Activated CD8-positive, alpha-beta memory T cell treated with anti-CD3 and anti-CD28 coated beads for 1 hour (primary cell): ENCODE measurements at places on chromosomes 16 and 17.

- no peak for DNase-seq
Observed at GRCh38 chr17:77708049-77708448, 250.5 kb upstream of the TNRC6C start.

DNA sequence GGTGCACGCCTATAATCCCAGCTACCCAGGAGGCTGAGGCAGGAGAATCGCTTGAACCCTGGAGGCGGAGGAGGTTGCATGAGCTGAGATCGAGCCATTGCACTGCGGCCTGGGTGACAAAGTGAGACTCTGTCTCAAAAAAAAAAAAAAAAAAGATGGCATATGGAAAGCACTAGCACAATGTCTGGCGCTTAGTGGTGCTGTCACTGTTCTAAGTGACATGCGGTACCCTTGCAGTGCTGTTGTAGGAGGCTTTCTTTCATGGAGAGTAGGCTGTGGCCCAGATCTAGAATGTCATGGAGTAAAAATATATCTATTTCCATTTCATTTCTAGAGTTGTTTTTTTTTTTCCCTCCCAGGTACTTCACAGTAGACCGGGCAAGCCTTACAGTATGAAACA, 14.6 kb upstream of the METTL9 start:
- no peak for DNase-seq

- no peak for DNase-seq
Observed at GRCh38 chr16:49158029-49158642, 123.5 kb downstream of the CBLN1 start.

DNA sequence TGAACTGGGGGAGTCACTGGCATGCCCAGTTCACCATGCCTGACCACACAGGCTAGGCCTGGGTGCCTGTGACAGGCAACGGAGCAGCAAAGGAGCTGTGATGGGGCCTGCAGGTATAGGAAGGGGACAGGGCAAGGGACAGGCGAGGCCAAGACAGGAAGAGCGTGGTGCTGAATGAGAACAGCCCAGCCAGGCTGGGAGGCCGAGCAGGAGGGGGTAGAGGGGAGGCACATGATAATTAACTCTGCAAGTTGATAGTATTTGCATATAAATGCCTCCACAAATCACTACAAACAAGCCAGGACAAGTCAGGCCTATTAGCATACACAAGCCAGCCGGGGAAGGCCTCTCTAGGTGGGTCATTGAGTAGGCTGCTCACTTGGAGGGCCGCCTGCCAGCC, 7.8 kb downstream of the ZFHX3 start:
- DNase-seq: no peak

- DNase-seq: no peak
Observed at GRCh38 chr17:69059458-69060175, 1.1 kb downstream of the ABCA9 start.

- DNase-seq: no peak
Observed at GRCh38 chr16:1430759-1431496, at the start of gene PERCC1. Gene PERCC1 (plus strand): TSS chr16:1431078. CDS start chr16:1432594, 1,516 bp downstream.

- no peak for DNase-seq
Observed at GRCh38 chr16:24178496-24178895, 77.6 kb upstream of the CACNG3 start.

DNA sequence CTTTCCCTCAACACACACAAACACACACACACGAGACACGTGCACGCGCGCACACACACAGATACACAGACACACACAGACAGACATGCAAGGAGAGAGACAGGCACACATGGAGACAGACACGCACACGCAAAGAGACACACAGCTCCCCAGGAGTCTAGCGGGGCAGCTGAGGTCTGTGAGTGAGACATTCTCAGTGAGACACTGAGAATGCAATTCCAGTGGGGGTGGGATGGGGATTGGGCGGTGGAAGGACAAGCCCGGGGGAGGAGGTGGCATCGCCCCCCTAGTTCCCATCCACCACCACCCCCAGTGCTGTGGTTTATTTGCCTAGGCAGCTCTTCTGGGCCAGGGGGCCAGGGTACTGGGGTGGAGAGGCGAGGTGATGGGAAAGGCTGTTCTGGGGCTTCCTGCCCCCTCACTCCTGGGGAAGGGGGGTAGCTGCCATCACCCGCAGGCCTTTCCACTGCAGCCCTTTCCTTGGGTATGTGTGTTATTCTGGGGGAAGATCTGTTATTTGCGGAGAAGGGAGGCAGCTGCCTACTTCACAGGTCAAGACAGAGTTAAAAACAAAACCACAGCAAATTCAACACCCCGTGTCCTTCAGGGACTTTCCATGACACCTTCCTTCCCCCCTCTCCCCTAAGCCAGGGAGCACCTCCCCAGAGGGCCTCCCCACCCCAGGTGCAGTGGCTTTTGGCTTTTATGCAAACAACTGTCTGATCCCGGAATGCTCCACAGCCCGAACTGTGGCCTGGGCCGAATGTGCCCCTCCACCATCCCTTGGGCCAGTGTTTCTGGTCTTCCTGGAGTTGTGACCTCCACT, 18.0 kb downstream of the GRB7 start:
- DNase-seq: peak; percentile 45

DNA sequence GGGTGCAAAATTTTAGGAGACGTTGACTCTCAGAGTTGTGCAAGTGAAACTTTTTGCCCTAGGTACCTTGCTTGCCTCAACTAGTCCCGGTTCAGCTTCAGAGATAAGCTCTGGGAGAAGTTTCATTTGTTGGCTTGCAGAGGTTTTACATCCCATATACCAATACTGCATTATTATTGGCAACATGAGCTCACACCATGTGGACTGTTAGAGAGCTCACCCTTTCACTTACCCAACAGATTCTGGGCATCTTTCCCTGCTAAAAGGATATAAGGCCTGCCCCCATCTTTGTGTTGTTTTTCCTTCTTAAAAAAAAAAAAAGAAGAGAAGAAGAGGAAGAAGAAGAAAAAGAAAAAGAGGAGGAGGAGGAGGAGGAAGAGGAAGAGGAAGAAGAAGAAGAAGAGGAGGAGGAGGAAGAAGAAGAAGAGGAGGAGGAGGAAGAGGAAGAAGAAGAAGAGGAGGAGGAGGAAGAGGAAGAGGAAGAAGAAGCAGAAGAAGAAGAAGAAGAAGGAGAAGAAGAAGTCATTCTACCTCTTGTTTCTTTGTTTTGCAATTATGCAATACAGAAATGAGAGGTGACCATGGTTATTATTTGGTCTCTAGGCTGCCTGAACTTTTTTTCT, 292.6 kb upstream of the IRX3 start:
- DNase-seq: no peak

DNA sequence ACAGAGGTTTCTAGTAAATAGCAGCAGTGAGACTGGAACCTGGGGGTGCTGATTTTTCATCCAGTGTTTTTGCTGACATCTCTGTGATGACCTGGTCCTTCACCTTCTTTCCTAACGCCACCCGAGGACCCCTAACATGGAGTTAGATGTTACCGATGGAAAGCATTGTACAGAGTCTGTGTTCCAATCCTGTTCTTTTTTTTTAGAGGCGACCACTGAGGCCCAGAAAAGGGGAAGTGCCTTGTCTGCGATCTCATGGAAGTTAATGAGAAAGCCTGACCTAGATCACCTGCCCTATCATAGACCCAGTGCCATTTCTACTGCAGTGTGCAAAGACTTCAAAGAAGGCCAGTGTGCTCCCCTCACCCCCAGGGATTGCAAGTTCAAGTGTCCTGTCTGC, 362.5 kb downstream of the CA10 start:
- no peak for DNase-seq

DNA sequence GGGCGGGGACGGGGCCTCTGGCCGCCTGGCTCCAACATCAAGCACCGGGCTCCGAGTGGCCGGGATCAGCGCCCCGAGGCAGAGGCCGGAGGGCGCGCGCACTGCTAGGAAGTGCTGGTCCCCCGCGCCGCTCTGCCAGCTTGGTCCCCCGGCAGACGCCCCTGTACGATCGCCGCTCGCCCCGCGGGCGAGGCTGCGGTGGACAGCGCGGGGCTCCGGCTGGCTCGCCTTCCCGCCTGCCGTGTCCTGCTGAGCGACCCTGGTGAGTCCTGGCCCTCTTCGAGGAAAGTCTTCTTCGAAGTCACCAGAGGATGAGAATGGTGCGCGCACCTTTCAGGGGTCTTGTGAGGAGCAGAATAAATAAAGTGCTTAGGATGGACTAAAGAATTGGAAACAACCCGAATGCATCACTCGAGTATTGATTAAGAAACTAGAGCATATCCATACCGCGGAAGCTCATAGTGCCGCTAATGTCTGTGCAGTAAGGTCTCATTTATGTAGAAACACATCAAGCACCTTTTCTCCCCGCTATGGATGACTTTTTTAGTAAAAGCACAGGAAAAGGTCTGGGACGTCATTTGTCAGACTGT, 392 bp downstream of the ZNF213 start:
- no peak for DNase-seq

GRCh38 chr17:8225813-8226535, 15.6 kb upstream of the AURKB start:
- DNase-seq: no peak

DNA sequence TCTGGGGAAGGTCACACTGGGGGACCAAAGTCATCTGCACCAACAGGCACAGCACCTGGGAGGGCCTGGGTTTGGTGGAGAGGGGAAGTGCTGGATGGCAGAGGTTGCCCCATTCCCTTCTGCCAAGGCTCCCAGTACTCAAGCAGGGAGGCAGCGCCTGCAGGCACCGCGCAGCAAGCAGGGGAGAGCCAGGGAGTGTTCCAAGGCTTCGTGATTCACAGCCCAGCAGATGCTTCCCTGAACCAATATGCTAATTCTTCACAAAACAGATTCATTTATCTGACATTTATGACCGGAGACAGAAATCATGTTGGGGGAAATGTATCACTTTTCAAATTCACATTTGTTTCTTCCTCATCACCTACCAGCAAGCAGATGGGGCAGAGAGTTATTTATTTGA, 13.4 kb upstream of the CDH5 start:
- DNase-seq: no peak

DNA sequence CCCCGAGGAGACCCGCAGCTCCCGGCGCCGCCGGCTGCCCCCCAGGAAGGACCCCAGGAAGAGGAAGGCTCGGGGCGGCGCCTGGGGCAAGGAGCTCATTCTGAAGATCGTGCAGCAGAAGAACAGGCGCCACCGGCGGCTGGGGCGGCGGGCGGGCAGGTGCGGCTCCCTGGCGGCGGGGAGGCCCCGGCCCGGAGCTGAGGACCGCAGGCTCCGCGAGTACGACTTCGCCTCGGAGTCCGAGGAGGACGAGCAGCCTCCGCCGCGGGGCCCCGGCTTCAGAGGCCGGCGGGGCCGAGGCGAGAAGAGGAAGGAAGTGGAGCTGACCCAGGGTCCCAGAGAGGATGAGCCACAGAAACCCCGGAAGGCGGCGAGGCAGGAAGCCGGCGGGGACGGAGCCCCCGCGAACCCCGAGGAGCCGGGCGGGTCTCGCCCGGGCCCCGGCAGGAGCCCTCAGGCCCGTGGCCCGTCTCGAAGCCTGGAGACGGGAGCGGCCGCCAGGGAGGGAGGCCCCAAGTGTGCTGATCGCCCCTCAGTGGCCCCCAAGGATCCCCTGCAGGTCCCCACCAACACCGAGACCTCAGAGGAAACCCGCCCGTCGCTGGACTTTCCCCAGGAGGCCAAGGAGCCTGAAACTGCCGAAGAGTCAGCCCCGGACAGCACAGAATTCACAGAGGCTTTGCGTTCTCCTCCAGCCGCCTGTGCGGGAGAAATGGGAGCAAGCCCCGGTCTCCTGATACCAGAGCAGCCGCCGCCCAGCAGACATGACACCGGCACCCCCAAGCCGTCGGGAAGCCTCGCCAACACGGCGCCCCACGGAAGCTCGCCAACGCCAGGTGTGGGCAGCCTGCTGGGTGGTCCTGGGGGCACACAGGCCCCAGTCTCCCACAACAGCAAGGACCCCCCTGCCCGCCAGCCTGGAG, 22.3 kb upstream of the ZFPM1 start:
- DNase-seq: no peak

DNA sequence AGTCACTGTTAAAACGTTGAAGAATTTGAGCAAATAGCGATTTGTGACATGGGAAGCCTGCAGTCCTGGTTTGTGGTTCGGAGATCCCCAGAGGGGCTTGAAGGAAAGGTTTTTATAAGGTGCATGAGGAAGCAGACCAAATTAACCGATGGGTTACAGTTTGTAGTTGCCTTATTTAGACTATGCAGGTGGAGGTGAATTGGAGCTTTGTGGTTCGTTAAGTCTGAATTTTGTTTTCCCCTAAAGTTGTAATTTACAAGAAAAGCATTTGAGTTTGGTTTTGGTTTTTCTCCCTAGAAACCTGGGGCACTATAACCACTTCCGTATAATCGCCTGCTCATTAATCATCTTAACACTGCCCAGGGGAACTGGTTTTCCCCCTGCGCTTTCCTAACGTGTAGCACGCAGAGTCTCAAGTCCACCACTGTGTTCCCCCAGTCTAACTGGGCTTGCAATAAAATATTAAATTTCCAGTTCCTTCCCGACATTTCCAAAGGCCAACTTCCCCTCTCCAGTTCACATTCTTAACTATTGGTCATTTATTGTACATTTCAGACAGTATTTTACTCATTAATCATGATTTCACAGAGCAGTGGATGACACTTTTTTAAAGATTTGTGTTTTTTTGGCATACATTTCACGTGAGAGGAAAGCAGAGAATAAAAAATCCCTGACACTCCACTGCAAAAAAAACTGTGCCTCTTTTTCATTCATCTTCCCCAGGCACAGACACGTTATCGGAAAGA, 932 bp downstream of the ZNF267 start:
- no peak for DNase-seq

DNA sequence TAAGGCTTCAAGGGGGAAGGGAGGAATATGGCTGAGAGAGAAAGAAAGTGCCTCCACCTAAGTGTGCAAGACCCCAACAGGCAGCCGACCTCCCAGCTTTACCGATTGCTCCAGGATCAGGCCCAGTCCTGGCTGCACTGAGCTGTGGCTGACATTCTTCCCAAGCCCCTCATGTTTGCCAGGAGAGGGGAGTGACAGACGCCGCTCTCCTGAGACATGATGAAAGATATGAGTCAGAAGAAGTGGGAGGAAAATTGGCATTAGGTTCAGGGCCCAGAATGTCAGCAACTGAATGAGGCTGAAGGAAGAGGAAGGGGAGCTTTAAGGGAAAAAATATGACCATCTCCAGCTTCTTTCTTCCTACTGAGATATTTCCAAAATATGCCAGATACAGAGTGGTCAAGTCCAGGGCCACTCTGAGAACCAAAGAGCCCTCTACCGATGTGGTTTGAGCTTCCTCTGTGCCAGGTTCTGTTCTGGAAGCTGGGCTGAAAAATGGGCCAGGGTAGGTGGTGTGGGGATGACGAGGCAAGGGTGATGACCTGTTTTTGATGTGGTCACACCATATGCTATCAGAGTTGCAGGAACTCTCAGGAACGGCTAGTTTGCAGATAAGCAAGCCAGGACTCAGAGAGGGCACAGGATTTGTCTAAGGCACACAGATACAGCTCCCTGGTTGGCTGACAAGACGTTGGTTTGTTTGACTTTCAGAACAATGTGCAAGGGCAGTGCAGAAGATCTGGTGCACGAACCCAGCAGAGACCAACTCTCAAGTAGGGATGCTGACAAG, 176.7 kb downstream of the SOX9 start:
- no peak for DNase-seq

DNA sequence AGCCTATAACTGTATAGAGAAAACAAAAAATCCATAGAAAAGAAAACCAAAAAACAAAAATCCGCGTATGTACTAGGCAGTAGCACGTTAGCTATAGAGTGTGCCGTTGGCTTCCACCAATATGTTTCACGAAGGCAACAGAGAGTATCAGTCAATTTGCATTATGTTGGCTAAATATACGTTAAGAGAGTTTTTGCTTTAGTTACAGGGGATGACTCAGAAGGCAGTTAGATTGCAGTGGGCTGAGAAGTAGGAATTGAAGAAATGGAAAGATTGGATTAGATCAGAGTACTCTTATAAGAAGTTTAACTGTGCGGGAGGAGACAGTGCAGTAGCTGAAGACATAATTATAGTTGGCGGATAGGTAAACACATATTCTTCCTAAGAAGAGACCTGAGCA, 911 bp upstream of the NACA2 start:
- DNase-seq: no peak

- no peak for DNase-seq
Observed at GRCh38 chr17:35299135-35299534, 56.3 kb downstream of the SLFN5 start.
